ENCODE measurements at places on chromosomes 1 and 21. TPM values are rescaled to one million over a fixed set of nuclear protein-coding genes. Genes with fewer than 3 reads are reported as not detected.

GRCh38 chr1:202619505-202619904 is 90.7 kb downstream of the SYT2 start:
- DNase-seq, result no peak

DNA sequence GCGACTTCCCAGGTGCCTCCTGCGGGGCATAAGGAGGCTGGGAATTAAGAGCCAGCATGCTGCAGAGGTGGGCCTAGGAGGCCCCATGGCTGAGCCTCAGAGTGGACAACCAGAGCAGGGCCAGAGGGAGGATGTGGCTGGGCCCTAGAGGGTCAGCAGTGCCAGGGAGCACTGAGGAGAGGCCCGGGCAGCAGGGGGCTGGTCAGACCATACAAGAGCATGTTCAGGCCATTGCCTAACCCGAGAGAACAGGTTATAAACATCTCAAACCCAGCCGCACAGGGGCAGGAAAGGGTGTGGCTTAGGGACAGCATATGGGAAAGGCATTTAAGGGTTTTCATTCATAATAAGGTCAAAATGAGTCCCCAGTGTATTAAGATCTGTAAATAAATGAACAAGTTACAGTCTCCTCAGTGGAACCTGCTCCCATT is 51.1 kb downstream of the IER5 start:
- DNase-seq, result peak; percentile 80

- no peak for DNase-seq
These were observed 23.2 kb downstream of the ATP8B2 start for GRCh38 chr1:154348429-154349076.

DNA sequence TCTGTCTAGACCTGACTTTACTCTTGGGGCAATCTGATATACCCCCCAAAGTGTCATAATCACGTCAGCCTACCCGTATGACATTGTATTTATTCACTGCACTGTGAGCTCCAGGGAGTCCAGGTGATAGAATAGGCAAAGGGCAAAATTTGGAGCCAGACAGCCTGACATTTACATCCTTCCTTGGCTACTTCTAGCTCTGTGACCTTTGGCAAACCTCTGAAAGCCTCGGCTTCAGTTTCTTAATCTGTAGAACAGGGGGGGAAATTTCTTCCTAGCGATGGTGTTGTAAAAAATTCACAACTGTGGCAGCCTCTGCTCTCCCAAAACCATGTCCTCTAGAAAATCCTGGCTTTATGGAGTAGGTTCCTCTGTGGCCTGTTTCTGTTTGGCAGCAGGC is 240.9 kb downstream of the KIF26B start:
- DNase-seq, result no peak

DNA sequence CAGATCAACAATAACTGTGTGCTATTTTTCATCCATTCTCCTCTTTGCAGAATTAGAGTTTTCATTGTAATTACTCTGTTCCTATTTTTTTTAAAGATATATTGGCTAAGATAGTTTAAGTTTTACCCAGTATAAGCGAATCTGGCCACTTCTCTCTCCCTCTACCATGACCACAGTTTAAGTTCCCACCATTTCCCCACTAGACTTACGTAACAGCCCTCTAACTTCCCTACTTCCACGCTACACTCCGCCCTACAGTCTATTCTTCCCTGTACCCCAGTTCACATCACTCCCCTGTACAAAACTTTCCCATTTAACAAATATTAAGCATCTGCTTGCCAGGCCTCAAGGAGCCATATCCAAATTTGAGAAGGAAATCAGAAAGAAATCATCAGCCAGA is 16.5 kb downstream of the CTSK start:
- no peak for DNase-seq

- DNase-seq, result no peak
These were observed 19.0 kb downstream of the SAMSN1 start for GRCh38 chr21:14526836-14527695.

DNA sequence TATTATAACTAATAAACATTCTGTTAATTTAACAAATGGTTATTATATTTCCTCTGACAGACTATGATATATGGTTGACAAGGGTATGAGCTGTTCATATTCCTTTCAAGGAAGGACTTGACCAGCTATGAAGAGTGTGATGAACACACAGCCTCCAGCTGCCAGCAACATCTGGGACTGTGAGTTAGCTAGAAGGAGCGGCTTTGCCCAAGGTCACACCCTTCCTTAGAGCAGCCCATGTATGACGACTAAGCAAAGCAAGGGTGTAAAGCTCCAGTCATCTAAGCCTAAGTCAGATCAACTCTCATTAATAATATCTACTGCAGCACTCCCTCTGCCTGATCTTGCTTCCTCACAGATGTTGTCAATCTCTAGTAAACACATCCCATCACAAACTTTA is 355.4 kb downstream of the PLPP3 start:
- no peak for DNase-seq

- no peak for DNase-seq
These were observed 14.3 kb upstream of the KCNA10 start for GRCh38 chr1:110533230-110533629.

- DNase-seq, result no peak
These were observed 326.7 kb upstream of the CAMK1G start for GRCh38 chr1:209256766-209257350.

DNA sequence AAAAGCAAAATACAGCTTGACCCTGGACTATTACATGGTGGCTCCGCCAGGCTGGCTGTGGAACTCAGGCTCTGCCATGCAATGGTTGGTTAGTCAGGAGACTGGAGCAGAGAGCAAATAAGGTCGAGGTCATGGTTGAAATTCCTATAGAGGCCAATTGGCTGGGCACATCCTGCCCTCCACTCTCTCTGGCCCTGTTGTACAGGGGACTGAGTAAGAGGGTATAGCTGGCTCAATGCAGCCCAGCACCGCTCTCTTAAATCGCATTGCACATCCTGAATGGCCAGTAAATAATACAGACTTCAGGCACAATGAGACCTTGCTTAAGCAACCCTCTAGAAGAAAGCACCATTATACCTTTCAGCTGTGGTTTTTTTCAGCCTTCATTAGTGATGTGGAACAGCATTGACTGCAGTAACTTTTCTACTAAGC is 59.3 kb upstream of the PPP2R5A start:
- no peak for DNase-seq

GRCh38 chr1:9281908-9282695 is 10.6 kb upstream of the SPSB1 start:
- DNase-seq, result no peak

GRCh38 chr1:51237351-51238033 is 1.4 kb downstream of the RNF11 start:
- no peak for DNase-seq

DNA sequence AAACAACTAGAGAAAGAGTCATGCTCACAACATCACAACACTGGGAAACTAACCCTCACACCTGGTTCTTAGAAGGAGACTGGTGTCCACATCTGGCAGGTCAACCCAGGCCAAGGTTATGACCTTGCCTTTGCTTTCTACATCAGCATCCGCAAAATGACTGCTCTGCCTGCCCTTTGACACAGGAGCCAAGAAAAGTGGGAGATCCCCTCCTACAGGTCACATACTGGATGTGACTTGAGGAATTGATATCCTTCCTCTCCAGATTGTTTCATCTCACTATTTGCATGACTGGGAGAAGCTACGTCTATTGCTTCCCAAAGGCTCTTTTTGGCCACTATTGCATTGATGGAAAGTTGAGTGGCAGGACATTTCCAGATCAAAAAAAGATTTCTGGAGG is 115.5 kb downstream of the MIS18A start:
- DNase-seq, result no peak

DNA sequence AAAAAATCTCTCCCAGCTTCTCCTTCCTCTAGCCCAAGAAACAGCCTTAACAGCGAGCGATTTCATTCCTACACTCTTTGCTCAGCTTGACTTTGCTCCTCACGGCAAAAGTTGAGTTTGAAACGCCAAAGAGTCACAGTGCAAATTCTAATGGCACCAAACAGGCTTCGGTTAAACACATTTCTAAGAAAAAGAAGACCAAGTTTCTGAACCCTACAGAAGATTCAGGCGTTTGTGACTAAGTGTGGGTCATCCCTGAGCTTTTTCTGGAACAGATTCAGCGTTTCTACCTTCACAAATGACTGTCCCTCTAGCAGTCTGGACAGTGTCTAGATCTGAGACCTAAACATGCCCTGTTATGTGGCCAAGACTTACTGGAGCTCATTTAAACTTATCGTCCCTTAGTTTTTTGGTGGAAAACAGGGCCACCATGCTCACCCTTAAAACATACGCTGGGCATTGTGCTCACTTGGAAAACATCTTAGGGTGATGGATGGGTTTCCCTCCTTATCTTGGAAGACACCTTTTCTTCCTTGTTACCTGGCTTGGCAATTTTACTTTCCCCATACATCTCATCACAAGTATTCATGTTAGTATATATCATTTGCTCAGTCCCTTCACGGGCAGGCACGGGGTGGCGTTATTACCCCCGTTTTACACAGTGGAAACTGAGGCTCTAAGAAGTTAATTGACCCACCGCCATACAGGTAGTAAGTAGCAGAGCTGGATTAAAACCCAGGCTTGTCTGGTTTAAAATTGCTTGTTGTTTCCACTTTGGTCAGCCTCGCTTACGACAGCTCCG is 1.0 kb downstream of the C1orf198 start:
- peak; percentile 42 for DNase-seq

DNA sequence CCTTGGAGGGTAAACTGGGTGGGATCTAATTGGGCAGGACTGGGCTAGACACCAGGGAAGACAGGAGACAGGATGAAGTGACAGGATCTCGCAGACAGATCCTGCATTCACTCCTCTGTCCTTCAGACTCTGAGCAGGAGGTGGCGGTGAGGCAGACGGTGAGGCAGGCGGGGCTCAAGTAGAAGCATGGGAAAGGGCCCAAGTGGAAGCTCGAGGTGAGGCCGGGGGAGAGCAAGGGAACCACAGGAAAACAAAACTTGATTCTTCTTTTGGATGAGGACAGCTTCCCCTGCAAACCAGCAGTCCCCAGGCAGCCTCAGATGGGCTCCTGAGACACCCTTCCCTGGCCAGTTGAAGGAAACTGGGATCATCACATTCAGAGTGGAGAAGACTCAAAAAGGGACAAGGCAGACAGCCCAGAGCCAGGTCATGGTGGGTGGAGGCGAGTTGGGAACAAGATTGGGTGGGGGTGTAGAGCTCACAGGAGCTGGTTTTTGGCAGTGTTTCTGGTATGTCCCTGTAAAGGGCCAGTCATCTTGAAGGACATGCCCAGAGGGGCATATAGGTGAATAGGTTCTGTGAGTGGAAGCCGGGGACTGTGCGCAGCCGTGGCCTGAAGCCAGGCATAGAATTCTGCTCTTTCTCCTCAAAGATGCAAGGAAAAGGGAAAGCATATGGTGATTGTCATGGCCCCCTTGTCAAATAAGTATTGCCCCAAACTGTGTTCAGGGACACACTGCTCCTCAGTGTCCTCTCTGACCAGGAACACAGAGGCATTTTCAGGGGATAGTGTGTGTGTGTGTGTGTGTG is 18.0 kb downstream of the INKA2 start:
- no peak for DNase-seq

DNA sequence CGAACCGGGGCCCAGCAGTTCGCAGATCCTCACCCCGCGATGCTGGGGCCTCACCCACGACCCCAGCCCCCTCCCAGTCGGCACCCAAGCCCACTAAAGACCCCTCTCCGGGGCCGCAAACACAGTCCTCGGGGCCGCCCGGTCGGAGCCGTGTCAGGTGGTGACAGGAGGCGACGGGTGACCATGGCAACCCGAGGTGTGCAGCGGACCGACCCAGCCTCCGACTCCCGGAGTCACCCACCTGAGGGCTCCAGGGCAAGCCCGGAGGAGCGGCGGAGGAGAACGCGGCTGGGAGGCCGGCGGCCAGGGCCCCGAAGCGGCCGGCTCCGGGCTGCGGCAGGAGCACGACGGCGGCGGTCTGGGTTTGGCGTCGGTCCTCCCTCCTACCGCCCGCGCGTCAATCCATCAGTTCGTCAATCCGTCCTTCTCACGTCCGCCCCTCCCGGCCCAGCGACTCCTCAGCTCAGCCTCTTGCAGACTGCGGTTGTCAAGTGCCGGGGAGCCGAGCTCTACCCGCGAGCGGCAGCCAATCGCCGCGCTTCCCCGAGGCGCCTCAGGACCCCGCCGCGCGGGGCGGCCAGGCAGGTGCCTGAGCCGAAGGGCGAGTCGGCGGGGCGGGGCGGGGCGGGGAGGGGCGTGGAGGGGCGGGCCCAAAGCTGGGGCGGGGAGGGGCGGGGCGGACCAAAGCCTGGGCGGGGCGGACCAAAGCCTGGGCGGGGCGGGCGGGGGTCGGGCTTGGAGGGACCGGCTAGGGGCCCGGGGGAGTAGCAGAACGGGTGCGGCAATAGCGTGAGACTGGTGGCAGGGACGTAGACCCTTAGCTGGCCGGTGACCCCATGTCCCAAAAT is at the start of gene WDR47:
Gene WDR47 (minus strand): TSS at position 482 of the 848 bp plus-strand sequence. CDS start 18,590 bp downstream, outside the sequence.
- DNase-seq, result peak; percentile 82

DNA sequence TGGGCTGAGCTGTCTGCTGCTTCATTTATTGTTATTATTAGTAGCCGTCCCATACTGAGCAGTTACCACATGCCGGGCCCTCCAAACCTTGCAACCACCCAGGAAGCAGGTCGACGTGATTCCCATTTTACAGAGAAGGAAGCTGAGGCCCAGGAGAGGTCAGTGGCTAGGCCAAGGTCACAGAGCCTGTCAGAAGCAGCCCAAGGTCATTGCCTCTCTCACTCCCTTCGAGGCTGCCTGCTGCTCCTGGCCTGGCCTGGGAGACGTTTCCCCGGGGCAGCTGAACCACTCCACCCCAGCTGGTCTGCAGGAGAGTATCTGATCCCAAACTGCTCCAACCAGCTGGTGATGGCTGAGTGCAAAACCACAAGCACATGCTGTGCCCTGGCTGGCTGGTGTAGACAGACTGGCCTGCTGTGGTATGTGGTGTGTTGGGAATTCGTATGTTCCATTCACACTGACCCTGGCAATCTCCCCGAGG is 6.5 kb downstream of the PADI4 start:
- DNase-seq, result peak; percentile 15

- DNase-seq, result peak; percentile 48
These were observed 540 bp upstream of the C1orf198 start for GRCh38 chr1:230868736-230869385.

- peak; percentile 35 for DNase-seq
These were observed 1.4 kb downstream of the GPR161 start for GRCh38 chr1:168135116-168135920.

The CYP4A22 gene
- not detected for total RNA-seq

The TOMM40L gene
- 16.1 TPM for total RNA-seq

The FBXO2 gene
- 1.9 TPM for total RNA-seq

The OR2T35 gene
- total RNA-seq, result not detected

The F13B gene
- total RNA-seq, result not detected

The KCNJ6 gene
- not detected for total RNA-seq

The ZBED6 gene
- 11.9 TPM for total RNA-seq

The RGS2 gene
- total RNA-seq, result 1.5 TPM

All from A172 (cell line).